ENCODE measurements at places on chromosomes 11 and 22.

GRCh38 chr11:126265811-126266210 is 2.9 kb downstream of the SRPRA start:
- DNase-seq: no peak

DNA sequence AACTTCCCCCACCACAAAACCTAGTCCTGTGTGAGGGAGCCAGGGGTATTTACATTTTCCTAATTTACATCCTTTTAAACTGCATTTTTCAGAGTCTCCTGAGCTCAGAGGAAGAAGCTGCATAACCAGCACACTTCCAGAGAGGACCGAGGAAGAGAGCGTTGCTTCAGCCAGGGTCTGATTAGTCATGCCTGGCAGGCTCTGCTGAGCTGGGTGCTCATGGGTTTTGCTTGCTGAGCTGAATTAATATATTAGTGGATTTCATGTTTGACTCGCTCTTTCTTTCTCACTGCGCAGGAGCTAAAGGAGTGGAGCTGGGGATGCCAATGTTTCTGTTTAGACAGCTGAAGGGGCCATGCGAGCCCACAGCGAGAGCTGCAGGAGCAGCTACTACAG is 539.3 kb upstream of the B3GAT1 start:
- DNase-seq: peak; percentile 85

- DNase-seq: no peak
Measured at GRCh38 chr22:49298834-49299750, 528.6 kb downstream of the BRD1 start.

GRCh38 chr11:112255067-112255720 is 5.5 kb downstream of the PLET1 start:
- DNase-seq: peak; percentile 37

- peak; percentile 77 for DNase-seq
Measured at GRCh38 chr11:124898263-124898680, 607 bp upstream of the ROBO4 start.

- no peak for DNase-seq
Measured at GRCh38 chr11:111363985-111364384, 15.1 kb downstream of the POU2AF1 start.

GRCh38 chr11:134670247-134670782 is 258.3 kb upstream of the B3GAT1 start:
- DNase-seq: no peak

DNA sequence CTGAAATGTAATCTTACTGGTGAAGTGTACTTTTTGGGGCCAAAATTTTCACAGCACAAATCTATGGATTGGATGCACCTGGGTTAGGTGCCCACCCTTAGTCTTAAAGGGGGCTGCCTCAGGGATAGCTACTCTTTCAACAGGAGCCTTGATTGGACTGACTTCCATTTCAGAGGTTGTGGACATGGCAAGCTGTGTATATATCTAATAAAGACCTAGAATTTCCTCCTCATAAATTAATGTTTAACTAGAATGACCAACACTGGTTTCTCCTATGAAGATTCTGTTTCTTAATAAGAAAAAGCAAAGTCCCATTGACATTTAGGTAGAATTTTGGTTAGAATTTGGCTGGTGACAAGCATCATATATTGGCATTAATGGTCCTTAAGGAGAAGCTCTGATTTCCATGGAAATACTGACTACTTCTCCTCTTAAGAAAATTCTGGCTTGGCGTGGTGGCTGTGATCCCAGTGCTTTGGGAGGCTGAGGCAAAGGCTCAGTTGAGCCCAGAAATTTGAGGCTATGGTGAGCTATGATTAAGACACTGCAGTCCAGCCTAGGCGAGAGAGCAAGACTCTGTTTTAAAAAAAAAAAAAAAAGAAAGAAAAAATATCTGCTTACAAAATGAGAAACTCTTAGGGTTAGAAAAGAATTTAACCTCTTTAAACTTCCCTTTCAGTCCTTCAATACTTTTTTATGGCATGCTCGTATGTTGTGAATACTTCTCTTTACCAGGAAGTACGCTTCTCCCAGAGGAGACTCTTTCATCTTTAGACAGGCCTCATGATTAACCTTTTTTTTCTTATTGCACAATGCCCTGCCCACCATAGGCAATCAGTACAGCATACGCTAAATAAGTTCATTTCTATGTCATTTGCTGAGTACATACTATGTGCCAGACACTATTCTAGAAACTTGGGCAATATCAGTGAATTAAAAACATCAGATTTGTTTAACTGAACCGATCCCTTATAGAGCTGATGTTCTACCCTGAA is 77.2 kb downstream of the PRR5L start:
- no peak for DNase-seq

- DNase-seq: no peak
Measured at GRCh38 chr11:80900265-80900664, 1459.4 kb upstream of the TENM4 start.

- DNase-seq: no peak
Measured at GRCh38 chr11:115919341-115920091, 415.3 kb upstream of the CADM1 start.

DNA sequence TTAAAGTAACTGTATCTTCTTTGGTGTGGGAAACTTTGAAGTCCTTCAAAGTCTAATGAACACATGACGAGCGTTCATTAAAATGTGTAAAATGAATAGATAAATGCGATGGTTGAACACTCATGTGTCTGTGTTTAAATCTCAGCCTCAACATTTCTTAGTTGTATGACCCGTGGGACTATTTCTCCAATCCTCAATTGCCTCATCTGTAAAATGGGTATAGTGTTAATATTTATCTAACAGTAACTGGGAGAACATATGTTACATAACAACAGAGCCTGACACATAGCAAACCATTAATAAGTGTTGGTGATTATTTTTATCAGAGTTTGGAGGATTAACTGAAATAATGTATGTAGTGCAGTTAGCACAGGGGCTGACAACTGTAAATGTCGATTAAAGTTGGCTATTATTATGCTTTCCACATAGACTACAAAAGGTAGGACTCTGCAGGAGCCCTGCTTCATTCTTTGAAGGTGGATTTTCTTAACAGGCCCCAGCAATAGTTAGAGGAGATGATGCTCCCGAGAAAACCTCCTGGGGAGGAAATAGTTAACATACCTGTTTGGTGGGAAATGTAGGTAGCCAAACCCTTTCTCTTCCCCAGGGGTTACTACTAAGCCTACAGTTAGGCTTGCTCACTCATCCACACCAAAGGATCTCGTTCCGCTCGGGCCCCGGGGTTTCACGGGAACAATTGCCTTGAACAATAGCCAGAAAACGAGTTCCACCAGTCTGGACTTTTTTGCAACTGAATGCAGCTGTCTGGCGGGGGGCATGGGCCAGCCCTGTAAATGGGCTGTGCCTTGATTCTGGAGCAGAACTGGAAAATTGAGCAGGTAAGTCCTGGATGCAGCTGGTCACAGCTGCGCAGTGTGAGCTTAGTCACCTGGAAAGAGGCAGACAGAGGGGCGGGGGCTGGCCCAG is 133.4 kb downstream of the DBX1 start:
- DNase-seq: no peak

DNA sequence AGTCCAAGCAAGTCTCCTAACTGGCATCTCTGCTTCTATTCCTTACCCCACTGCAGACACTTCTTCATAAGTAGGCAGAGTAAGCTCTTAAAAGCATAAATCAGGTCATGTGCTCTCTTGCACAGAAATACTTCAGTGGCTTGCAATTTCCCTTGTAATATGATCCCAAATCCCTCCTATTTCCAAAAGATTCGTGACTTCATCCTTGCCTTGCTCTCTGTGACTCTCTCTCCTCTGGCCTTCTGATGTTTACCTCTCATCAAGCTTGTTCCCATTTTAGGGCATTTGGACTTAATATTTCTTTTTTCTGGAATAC is 37.4 kb upstream of the NCR3LG1 start:
- DNase-seq: peak; percentile 65

DNA sequence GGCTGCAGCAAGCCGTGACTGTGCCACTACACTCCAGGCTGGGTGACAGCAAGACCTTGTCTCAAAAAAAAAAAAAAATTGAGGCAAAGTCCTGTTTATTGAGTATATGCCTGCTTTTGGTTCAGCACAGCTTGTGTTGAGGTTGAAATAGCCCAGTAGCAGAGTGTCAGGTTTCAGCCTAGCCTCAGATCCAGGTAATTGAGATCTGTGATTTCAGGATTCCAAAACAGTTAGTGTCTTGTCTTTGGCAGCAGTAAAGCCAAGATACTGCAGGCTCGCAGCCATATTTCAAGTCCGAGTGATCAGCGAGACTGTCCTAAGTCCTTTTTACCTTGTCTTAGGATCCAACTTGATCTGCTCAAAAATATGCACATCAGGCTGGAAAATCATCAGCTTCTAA is 27.0 kb downstream of the CUL5 start:
- DNase-seq: no peak

GRCh38 chr22:48188231-48188721 is 1425.8 kb downstream of the TBC1D22A start:
- peak; percentile 6 for DNase-seq

DNA sequence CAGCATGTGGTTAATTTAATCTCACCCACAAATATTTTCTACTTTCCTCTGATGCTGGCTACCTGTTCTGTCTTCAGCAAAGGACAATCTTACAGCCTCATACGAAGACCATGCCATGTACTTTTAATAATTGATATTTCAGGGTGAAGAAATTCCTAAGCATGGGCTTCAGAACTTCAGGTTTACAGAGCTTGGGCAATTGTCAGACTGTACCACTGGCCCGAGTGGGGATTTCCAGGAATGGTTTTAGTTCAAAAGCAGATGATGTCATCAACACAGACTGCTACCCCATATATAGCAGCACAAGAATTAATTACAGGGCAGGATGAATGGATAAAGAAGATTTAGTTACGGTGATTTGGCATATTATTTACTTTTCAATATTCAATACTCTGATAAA is 171.8 kb downstream of the ETS1 start:
- DNase-seq: no peak

- no peak for DNase-seq
Measured at GRCh38 chr22:44606126-44606525, 95.9 kb upstream of the PRR5 start.

DNA sequence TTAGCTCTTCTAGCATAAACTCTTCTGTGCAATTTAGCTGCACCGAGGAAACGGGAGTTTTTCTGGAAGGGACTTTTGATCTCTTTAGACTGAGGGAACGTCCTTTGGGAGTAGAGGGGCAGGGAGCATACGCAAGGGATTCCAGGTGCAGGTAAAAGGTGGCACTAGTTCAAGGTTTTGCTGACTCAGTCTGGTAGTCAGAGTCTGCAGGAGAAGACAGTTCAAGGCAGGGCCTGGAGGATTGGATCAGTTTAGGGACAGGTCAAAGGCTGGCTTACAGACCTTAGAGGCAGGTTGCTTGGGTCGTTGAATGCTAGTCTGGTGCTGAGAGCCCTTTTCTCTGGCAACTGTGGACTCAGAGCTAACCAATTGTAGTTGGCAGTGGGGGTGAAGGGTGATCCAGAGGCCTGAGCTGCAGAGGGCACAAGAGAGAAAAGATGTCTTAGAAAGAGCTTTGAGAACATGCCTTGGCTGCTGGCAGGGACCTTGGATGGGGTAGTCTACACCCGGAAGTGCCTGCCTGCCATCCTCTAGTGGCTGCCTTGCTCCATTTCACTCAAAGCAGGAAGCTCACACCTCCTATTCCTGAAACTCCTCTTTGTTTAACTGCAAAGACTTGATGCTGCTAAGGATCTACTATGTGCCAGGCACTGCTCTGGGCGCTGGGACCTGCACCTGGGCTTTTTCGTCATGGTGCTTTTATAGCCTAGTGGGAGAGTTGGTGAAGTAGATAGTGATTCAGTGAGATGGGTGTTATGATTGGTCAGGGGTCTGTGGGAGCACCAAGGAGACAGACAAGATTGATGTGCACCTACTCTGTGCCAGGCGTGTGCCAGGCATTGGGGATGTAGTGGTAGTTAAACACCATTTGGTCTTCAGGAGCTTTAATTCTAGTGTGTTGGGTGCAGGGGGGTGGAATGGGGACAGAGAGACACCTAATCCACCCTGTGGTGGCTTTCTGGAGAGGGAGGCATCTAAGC is 17.1 kb downstream of the MIAT start:
- no peak for DNase-seq

Measured in AG08395 (cell line).